NCI-H2081 treated with DMSO at 0.1 percent for 48 hours (cell line): ENCODE measurements at places on chromosomes 6 and 20.
A peak's percentile ranks its signal among the peaks of the same experiment; 100 is the strongest.

GRCh38 chr20:20979934-20980333 lies 126.2 kb downstream of the LINC00237 start:
- no peak for DNase-seq

DNA sequence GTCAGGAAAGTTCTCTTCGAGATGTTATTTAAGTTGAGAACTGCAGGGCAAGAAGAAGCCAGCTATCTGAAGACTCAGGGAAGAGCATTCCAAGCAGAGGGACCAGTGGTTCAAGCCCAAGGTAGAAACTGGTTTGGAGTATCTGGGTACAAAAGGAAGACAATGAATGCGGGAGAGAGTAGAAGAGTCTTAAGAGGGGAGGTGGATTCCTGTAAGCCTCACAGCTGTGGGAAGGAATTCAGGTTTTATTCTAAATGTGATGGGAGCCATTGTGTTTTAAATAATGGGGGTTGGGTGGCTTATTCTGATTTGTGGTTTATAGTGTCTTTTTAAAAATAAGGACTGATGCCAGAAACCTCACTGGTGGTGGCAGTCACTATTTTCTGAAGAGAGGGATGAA lies 37.6 kb upstream of the TENT5A start:
- DNase-seq: no peak

- DNase-seq: no peak
Observed at GRCh38 chr6:30409184-30409583, 64.2 kb downstream of the RPP21 start.

GRCh38 chr6:134389129-134389528 lies 71.2 kb upstream of the SGK1 start:
- DNase-seq: no peak

DNA sequence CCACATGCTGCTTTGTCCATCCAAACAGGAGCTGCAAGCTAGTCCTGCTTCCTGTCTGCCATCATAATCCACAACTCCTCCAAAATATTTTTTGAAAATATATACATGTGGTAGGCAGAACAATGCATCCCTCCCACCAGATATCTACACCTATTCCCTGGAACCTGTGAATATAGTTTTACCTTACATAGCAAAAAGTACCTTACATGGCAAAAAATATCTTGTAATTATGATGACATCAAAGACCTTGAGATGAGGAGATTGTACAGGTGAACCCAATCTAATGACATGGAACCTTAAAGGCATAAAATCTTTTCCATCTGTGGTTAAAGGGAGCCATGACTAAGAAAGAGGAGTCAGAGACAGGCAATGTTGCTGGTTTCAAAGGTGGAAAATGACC lies 15.3 kb upstream of the RGS17 start:
- no peak for DNase-seq

- DNase-seq: no peak
Observed at GRCh38 chr20:54938707-54939106, 463.3 kb downstream of the DOK5 start.

GRCh38 chr6:84691978-84692623 lies 72.3 kb downstream of the TBX18 start:
- DNase-seq: no peak

- no peak for DNase-seq
Observed at GRCh38 chr6:70494833-70495232, 71.9 kb upstream of the SDHAF4 start.

- no peak for DNase-seq
Observed at GRCh38 chr6:52403627-52404026, 16.5 kb upstream of the EFHC1 start.

DNA sequence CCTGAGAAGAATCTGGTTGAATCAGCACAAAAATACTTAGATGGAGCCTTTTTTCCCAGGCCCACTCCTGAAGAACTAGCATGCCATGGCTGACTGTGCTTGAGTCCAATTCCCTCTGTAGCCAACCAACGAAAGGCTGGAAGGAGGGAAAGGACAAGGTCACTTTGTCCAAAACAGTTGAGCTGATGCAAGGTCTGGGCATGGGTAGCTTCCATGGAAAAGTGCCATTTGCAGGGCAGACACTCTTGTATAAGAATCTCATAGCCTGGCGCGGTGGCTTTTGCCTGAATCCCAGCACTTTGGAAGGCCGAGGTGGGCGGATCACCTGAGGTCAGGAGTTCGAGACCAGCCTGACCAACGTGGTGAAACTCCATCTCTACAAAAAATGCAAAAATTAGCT lies 125.0 kb upstream of the LGSN start:
- DNase-seq: no peak

DNA sequence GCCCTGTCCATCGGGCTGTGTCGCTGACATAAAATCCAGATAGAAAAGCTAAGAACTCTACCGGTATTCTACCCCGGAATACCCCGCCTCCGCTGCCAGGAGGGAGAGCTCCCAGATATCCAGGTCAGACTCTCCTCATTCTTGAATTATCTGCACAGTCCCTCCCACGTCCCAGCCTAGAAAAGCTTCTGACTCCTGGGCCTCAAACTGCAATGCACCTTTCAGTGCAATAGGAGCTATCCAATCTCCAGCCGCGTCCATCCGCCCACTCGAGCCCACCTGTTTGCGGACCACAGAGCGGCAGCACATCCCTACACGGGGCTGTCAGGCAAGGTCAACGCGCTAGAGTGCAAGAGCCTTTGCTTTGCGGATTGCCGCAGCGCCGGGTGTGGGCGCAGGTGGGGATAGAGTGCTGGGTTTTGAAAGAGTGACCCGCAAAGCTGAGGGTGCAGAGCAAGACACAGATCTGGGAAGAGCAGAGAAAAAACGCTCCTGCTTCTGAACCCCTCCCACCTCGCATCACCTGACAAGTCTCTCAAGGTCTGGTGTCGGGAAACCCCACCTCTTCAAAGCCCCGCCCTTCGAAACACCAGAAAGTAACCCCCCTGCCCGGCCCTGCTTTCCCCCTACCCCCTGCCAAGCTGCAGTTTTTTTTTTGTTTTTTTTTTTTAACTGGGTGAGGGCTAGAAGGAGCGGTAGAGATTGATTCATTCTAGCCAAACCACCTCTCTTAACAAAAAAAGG lies 1.3 kb downstream of the TAPBP start:
- peak; percentile 29 for DNase-seq

GRCh38 chr20:40536808-40537207 lies 152.2 kb downstream of the MAFB start:
- DNase-seq: no peak

DNA sequence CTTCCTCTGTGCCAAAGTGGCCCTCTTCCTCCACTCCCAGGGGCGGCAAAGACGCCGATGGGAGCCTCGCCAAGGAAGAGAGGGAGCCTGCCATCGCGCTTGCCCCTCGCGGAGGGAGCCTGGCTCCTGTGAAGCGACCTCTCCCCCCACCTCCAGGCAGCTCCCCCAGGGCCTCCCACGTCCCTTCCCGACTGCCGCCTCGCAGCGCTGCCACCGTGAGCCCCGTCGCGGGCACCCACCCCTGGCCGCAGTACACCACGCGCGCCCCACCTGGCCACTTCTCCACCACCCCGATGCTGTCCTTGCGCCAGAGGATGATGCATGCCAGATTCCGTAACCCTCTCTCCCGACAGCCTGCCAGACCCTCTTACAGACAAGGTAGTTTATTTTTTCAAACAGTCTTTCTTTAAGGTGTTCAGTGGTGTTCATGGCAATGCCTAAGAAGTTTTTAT lies 64.9 kb downstream of the FNDC1 start:
- no peak for DNase-seq

DNA sequence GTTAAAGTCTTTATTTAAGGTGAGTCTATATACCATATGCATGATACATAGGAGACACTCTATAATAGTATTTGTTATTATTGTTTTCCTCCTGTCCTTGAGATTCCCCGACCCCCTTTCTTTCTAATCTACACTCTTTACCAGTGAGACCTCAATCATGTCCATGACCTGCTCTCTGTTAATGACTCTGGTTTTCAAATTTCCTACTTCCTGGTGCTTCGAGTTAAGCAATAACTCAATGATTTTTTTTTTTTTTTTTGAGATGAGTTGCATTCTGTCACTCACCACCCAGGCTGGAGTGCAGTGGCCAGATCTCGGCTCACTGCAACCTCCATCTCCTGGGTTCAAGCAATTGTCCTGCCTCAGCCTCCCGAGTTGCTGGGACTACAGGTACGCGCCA lies 574.6 kb upstream of the SLC35B3 start:
- DNase-seq: no peak

DNA sequence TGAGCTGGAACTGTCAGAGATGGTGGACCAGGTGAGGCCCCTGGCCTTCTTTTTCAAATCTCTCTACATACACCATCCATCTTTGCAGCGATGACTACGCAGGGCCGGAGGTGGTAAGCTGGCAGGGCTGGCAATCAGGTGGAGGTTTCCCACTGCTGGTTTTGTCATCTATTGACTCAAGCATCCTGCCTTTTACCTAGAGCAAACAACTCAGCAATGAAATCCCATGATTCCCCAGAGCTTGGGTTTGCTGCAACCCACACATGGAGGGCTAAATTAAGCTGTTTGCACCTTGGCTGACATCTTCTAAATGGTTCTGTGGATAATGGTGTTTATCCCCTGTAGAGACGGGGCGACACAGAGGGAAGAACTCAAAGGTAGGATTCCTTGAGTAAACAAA lies 170.2 kb downstream of the SCP2D1 start:
- DNase-seq: peak; percentile 92

- DNase-seq: no peak
Observed at GRCh38 chr20:38957235-38957876, 4.8 kb upstream of the DHX35 start.

DNA sequence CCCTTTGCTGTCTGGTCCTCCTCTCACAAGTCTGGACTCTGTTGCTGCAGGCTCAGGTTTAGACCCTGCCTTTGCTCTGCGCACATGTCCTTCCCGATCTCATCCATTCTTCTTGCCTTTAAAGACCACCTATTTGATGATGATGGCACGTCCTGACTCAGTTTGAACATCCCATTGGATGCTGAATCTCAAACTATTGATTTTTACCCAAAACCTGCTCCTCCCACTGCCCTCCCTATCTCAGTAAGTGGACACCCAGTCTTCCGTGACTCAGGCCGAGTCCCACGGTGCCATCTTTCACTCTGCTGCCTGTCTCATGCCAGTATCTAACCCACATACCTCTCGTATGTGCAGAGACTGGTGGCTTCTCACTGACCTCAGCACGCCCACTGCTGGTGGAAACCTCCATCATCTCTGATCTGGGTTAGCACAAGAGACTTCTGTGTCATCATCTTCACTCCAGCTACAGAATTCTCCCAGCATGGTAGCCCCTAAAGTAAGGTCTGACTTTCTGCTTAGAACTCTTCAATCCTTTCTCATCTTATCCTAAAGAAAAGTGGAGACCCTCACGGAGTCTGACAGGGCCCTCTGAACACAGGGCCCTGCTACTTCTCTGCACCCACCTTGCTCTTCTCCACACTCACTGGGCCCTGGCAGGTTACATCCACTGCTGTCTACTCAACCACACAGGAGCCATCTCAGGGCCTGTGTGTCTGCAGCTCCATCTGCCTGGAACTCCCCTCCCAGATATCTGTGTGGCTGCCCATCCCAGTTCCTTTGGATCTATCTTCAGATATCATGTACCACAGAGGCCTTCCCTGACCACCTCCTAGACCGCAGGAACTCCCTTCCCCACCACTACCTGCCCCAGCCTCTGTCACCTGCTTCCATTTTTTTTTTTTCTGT lies 387.1 kb upstream of the AGPAT4 start:
- no peak for DNase-seq

GRCh38 chr6:160141001-160141726 lies 19.5 kb downstream of the SLC22A1 start:
- DNase-seq: no peak

GRCh38 chr6:2891768-2892170 lies 11.3 kb downstream of the SERPINB9 start:
- DNase-seq: no peak

DNA sequence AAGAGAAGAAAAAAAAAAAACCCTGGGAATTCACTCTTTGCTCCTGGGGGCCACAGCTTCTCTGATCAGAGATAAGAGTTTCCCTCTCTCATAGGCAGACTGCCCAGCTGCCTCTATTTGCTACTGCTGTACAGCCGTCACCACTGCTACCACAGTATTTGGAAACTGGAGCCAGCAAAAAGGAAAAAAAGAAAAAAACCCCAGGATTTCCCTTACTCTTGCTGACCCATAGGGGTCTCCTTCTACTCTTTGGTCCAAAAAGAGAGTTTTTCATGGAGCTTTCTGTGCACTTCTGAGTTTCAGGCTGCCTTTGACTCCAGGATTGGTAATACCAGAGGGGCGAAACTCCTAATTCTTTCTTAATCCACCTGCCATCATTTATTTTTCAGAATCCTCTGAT lies 89.7 kb downstream of the MDGA1 start:
- no peak for DNase-seq

DNA sequence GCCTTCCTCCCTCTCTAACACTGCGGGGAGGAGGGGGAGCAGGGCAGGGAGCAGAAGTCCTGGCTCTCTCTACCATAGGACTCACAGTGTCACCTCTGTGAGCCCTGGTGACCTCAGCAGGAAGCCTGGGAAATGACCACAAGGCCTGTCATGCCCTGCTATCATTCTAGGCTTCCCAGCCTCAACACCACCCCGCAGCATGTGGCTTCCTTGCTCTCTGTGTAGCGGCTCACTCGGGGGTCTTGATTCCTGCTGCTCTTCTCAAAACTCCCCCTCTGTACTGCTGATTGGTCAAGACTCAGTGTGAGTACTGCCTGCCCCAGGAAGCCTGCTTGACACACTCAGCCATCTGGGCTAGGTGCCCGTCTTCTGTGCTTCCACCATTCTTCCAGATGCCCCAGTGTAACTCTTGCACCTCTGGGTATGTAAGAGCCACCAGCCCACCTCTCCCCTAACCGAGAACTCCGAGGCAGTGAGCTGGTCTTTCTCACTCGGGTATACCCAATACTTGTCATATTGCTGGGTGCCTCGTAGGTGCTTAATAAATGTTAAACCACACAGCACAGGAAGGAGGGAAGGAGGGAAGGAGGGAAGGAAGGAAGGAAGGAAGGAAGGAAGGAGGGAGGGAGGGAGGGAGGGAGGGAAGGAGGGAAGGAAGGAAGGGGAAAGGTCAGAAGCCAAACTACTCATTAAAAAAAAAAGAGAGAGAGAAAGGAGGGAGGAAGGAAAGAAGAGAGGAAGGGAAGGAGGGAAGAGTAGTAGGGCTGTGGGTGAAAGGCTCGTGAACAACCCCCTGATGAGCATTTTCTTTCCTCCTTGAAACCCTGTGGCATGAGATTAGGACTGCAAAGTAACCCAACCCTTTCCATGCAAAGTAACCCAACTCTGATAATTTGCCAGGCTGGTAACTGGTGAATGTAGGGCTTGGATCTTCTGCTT lies 5.0 kb downstream of the MDFI start:
- no peak for DNase-seq

GRCh38 chr20:61668065-61668650 lies 397.5 kb downstream of the TAF4 start:
- DNase-seq: no peak

GRCh38 chr6:30560930-30561329 lies 3.8 kb downstream of the PRR3 start:
- DNase-seq: no peak

GRCh38 chr6:22057962-22058361 lies 238.9 kb downstream of the PRL start:
- no peak for DNase-seq

GRCh38 chr6:39377539-39377950 lies 55.0 kb upstream of the KCNK16 start:
- DNase-seq: no peak
